RKO (cell line): ENCODE measurements at places on chromosomes 3 and 15.

DNA sequence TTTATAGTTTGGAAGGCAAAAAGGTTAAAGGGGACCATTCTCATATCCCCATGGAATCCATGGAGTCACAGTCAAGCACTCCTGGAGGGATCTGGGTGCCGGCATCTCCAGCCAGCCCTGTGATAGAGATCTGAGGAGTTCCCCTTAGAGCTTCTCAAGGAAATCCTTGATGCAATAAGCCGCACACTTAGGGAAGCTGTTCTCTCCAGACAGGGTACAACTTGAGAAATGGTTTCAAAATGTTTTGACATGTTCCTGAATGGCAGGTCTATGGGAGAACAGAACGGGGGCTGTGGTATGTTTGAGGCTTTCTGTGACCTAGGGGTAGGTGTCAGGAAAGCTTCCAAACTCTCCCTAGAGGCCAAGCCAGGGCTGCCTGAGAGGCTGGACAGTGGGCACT lies 292.9 kb downstream of the TLE3 start:
- DNase-seq, result no peak

- DNase-seq, result no peak
Measured at GRCh38 chr3:31754575-31755278, 222.0 kb downstream of the STT3B start.

DNA sequence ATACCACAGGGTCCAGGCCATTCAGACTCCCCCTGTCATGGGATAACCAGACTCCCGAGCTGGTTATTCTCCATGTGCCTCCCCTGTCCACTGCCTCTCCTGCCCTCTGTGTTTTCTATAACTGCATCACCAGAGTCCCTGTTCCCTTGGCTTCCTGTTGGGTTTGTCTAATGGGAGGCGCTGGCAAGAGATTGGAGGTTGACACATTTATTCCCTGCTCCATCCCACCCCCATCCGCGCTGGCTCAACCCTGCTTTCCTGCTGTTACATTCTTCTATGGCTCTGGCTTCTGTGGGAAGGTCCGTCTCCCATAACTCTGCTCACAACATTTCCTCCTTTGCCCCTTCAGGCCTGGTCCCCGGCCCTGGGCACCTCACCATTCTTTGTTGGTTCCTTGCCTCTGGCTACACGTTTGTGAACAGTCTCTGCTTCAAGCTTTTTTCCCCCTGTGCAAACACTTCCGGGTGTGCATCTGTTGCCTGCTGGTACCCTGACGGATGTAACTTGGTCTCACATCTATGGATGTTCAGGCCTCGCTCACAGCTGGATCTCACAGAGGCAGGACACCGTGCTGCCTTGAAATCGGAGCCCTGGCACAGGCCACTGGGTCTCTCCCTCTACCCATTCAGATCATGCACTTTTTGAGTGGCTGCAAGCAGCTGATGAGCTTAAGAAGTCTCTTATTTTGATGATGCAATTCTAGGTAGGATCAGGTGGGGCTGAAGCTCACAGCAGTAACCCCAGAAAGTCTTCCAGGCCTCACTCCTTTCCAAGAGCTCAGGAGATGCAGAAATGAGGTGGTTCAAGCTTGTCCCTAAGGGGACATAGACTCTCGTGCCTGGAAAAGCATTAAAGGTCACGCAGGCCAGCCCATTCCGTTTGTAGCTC lies 68.6 kb upstream of the ATP13A3 start:
- no peak for DNase-seq

GRCh38 chr3:78148986-78149717 lies 1109.3 kb downstream of the ROBO2 start:
- no peak for DNase-seq

- DNase-seq, result no peak
Measured at GRCh38 chr3:56810577-56811545, 9.1 kb upstream of the ARHGEF3 start.

DNA sequence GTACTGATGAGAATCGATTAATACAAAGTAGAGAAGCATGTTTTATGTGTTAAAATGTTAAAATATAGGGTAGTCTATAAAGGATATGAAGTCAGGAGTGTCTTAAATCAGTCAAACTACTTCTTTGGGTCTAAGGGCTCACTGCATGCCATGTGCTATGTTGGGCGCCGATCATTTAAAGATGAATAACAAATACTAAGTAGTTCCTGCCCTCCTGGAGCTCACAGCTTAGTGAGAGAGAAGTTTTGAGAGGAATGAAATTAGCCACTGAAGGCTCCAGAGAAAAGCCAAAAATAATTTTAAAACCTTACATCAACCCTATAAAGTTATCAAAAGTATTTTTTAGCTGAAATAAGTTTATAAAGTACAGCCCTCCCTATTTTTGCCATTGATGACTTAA lies 44.5 kb downstream of the BLM start:
- DNase-seq, result no peak

- DNase-seq, result peak; percentile 53
Measured at GRCh38 chr3:138412821-138413551, 21.4 kb upstream of the ESYT3 start.

- DNase-seq, result no peak
Measured at GRCh38 chr3:157263027-157263426, 103.1 kb upstream of the CCNL1 start.

- no peak for DNase-seq
Measured at GRCh38 chr15:90947577-90948357, 6.9 kb upstream of the RCCD1 start.

GRCh38 chr15:30992249-30992864 lies 929 bp upstream of the MTMR10 start:
- peak; percentile 19 for DNase-seq

- DNase-seq, result no peak
Measured at GRCh38 chr3:71547249-71548198, 36.0 kb downstream of the FOXP1 start.

DNA sequence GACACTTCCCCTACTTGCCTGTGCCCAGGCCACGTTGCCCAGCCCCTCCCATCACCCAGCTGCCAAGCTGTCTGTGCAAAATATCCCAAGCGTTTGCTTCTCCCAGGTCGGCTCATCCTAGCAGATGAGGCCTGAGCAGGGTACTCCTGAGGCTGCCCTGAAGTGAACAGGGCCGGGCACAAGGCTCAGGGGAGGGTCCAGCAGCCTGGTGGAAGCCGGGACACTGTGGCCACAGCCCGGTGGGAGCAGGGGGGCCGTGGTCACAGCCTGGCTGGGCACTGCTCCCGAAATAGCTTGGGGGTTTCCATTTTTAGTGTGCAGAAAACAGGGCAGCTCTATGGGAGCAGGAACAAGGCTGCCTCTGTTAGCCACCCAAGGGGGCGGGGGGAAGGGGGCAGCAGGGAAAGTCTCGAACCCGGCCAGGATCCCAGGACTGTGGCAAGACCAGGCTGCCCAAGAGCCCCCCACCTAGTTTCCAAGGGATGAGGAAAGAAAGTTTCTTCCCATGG lies 3.4 kb downstream of the PLXNB1 start:
- no peak for DNase-seq

- no peak for DNase-seq
Measured at GRCh38 chr3:58085616-58086015, 77.4 kb downstream of the FLNB start.

GRCh38 chr3:149933858-149934257 lies 36.8 kb downstream of the PFN2 start:
- no peak for DNase-seq

DNA sequence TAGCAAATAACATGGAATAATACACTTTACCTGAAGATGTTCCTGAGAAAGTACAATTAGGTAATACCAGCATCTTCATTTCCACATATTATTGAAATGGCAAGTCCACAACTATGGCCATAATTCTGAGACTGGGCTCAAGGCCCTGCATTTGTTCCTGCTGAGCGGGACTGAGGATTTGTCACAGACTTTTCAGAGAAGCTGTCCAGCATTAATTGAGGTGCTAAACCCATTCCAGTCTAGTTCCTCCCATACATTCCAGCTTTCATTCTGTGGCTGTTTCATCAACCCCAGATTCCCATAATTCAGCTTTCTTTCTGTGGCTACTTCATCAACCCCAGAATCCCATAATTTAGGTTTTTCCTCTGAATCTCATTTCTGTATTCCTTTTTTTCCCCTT lies 293.4 kb upstream of the GBE1 start:
- no peak for DNase-seq

- peak; percentile 55 for DNase-seq
Measured at GRCh38 chr3:69948246-69948862, 51.2 kb upstream of the SAMMSON start.

- no peak for DNase-seq
Measured at GRCh38 chr15:73782344-73782959, 29.3 kb upstream of the INSYN1 start.

DNA sequence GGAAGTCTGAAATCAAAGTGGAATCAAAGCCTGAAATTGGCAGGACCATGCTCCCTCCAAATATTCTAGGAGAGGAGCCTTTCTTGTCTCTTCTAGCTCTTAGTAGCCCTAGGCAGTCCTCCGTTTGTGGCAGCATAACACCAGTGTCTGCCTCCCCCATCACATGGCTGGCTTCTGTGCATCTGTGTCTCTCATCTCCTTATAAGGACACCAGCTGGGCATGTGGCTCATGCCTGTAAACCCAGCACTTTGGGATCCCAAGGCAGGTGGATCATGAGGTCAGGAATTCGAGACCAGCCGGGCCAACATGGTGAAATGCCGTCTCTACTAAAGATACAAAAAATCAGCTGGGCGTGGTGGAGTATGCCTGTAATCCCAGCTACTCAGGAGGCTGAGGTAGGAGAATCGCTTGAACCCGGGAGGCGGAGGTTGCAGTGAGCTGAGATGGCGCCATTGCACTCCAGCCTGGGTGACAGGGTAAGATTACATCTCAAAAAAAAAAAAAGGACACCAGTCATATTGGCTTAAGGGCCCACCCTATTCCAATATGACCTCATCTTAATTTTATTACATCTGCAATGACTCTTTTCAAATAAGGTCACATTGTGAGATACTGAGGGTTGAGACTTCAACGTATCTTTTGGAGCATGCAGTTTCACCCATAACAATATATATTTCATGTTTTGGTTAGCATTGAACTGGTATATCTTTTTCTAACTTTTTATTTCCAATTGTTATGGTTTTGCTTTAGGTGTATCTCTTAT lies 148.0 kb upstream of the TPM1 start:
- DNase-seq, result no peak

DNA sequence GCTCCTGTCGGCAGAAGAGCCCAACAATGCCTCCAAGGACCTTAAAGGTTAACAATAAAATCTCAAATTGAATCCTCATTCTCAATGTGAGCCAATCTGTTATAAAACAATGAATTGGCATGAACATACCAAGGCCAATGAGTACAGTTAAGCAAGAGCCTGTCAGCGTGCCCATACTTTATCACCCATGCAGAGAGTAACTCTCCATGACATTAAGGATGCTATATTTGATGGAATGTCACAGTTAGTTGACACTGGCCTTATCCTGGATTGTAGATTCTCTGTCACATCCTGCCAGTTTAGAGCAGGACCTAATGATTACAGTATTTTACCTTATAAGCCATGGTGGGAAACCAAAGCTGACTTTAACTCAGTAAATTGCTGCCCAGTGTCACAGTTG lies 335.4 kb upstream of the MDFIC2 start:
- DNase-seq, result no peak

- DNase-seq, result no peak
Measured at GRCh38 chr15:67132276-67132675, 66.9 kb downstream of the SMAD3 start.

- DNase-seq, result no peak
Measured at GRCh38 chr3:194690501-194691372, 5.1 kb downstream of the FAM43A start.
